ENCODE measurements at places on chromosomes 6 and 20.
A peak's percentile ranks its signal among the peaks of the same experiment; 100 is the strongest.

DNA sequence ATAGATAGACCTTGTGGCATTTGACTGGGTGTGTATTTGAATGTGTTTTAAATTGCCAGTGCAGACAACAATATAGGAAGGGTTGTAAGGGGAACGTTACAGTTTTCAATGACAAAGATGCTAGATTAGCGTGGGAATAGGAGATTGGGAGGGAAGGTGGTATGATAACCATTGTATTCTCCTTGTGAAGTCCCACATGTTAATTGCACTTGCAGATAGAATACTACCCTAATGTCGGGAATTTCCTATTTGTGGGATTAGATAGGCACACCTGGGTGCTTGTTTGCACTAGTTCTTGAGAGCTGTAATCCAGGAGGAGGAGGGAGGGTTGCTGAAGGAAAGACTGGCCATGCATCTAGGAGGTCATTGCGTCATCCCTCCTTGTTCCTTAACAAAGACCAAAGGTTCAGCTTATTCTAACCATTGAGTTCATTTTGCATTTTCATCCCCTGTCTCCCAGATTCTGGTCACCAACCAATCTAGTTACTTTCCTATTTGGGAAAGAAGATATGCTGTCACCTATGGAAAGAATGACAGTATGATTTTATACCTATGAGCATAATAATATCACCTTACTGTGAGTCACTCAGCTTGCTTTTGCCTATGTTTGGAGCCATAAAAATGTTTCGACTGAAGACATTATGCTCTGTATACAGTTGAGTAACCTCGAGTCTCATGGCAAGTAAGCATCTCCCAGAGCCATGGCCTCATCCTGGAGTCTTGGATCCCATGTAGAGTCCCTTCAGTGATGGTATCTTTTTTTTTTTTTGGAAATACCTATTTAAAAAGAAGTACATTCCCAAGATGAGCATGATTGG, 201.5 kb downstream of the DTNBP1 start:
- no peak for DNase-seq

GRCh38 chr6:89432875-89433251, at the start of gene ANKRD6:
Gene ANKRD6, plus strand, starts transcription at chr6:89433152. Its CDS starts 133,825 bp downstream, at chr6:89566977.
- peak; percentile 86 for DNase-seq

DNA sequence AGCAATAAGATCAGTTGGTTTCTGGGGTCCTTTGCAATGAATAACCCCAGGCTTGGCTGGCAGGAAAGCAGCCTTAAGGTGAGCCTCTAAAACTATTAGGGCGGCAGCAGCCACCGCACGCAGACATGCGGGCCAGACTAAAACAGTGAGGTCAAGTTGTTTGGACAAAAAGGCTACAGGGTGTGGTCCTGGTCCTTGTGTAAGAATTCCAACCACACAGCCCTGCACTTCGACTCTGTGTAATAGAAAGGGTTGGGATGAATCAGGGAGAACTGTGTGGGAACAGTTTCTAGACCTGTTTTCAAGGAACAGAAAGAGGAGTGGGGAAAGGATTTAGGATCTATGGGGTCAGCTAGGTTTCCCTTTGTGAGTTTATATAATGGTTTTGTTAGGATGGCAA, 237.6 kb downstream of the SMOC2 start:
- DNase-seq, result no peak

DNA sequence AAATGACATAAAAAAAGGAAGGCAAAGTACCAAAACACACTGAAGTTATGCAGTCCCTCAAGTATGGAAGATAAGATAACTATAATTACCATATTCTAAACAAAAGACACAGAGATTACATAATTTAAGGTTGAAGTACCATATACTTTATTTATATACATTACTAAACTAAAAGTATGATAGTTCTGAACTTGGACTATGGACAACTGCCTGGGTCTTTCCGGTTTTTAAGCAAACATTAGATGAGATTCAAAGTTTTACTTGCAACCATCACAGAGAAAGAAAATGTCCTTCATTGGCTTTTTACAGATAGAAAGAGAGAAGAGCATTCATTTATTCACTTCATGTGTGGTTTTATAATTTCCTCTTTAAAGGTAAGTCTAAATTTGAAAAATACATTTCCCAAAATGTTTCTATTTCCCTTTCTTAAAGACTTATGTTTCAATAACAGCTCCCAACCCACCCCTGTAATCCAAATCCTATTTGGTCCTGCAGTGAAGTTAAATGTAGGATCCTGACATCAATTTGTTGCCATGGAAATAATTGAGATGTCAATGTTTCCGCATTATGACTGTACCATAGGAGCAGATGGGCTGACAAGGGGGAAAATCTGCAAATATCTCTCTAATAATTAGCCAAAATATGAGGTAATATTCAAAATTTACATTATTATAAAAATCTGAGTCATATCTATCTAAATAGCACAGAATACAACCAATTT, 63.7 kb downstream of the PTPRK start:
- DNase-seq, result no peak

DNA sequence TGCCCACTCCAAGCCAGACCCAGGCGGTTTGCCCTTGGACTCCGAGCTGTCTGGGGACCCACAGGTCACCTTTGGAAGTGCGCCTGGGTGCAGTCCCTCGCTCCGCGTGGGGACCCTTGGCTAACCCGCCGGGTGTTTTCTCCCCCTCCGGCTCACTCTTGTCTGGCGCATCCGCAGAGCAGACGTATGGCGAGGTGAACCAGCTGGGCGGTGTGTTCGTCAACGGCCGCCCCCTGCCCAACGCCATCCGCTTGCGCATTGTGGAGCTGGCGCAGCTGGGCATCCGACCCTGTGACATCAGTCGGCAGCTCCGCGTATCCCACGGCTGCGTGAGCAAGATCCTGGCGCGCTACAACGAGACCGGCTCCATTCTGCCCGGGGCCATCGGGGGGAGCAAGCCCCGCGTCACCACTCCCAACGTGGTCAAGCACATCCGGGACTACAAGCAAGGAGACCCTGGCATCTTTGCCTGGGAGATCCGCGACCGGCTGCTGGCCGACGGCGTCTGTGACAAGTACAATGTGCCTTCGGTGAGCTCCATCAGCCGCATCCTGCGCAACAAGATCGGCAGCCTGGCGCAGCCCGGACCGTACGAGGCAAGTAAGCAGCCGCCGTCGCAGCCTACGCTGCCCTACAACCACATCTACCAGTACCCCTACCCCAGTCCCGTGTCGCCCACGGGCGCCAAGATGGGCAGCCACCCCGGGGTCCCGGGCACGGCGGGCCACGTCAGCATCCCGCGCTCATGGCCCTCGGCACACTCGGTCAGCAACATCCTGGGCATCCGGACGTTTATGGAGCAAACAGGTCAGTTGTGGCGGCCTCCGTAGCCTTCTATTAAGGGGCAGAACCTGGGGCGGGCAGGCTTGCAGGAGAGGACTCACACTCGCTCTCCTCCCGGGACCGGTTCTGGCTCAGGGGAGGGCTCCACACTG, 1.1 kb downstream of the PAX1 start:
- DNase-seq, result no peak

DNA sequence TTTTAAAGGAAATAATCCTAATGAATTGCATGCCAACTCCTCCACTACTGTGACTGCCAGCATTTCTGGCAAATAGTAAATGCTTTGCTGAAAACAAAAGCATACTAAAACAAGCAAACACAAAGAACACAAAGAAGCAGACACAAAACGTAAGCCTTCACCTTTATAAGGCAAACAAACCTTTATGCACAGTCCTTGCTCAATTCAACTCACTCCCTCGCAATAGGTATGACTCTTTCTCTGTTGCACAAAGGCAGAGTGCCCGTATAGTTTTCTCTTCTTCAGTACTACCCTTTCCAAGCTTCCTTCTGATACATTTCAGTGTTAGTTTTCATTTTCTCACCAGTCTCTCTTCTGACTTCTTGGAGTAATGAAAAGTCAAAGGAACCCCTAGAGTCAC, 63.9 kb downstream of the PDE10A start:
- no peak for DNase-seq

DNA sequence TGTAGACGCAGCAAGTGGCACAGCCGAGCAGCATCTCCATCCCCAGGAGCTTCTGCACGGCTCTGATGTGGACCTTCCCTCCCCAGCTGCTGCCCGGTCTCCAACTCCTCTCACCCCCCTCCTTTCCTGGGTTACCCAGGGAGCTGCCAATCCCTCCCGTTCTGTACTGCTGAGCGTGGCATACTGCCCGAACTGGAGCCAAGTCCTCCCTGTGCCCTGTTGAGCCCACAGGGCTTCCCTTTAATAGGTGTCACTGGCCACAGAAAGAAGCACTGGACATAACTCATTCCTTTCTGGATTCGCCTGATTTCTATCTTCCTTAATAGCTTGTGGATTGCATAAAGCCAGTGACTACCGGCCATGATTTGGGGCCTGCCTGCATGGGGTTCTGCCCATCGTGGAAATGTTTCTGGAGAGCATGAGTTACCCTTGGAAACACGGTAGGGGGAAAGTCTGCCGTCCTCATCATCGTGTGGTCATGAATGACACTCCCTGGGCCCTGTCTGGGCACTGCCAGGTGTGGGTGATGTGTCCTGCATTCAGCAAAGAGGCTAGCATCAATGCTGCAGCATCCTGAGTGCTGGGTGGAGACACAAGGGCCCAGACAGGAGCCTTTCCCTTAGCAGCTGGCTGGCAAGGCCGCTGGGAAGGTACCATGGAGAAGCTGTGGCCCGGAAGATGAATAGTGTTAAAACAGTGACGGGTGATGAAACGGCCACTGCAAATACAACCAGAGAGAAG, 189.7 kb downstream of the SYNDIG1 start:
- no peak for DNase-seq

GRCh38 chr6:134590449-134590848, 272.5 kb upstream of the SGK1 start:
- no peak for DNase-seq

- no peak for DNase-seq
These were observed 59.5 kb downstream of the ID4 start for GRCh38 chr6:19896693-19897010.

DNA sequence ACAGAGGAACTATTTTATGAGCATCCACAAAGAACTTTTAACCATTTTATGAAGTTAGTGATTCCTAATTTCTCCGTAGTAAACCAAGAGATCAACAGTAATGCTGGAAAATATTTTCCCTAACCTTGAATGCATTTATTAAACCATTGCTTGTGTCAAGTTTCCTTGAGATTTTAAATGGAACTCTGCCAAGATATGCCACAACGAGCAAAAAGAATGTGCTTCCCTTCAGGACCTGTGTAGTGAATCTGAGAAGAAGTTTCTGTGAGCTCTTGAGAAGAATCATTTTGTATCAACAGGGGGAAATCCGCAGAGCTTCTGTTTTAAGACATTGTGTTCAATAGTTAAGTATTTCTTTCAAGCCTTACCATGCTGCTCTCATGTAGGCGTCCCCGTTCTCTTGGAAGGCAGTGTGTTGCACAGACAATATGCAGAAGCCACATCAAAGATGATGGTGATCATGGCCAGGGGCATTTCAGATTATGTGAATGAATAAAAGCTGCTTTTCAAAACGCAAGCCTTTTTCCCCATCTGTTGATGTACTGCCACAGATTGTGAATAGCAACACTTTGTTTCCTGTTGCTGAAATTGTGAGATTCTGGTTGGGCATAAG, 439.8 kb downstream of the BMP2 start:
- no peak for DNase-seq

DNA sequence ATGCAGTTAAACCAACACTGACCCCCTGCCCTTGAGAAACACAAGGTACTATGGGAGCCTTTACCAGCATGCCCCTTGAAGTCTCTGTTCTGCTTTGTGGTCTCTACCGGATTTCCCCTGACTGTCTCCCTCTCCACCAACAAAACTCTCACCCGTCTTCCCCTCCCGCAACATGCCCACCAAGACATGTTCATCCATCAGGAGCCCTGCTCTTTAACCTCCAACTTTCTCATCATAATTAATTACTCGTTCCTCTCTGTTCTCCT, 1.1 kb downstream of the ZNF165 start:
- no peak for DNase-seq

DNA sequence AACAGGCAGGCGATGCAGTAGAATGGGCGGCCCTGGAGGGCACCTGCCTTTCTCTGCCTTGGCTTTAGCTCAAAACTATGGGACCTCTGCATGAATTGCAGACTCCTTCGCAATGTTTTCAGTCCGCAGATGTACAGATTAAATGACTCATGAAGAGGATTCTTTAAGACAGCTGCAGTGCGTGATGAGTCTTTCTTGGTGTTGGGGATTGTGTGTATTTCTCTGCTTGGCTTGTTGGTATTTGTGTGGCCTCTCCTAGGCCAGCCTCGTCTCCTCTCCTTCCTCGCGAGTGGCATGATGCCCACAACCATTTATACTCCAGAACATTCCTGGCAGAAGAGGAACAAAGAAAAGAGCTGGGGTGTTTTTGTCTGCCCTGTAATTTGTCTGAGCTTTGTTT, 110.6 kb downstream of the SYNDIG1 start:
- no peak for DNase-seq

DNA sequence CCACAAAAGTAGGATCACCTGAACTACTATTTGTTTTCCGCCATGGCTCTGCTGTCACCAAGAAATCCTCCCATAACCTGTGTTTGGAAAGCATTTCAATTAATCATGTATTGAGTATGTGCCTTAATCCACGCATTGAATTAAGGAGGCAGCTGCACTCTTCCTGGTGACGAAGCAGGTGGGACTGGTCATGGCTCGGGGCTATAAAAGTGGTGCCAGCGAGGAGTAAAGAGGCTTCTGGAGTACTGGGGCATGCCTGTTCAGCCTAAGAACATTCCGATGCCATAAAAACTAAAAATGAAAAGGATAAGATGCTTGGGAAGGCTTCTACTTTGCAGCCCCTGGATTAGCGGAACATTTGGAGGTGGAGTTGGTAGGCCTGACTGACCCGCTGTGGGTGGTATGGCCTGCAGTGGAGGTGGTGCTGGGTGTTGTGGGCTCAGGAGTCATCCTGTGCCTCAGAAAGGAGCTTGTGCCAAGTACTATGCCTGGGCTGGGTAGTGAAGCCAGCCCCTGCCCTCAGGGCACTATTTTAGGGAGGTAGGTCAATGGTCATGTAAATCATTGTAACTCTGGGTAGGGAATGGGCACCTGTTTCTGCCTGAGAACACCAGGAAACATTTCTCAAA, 110.5 kb downstream of the B3GAT2 start:
- no peak for DNase-seq

DNA sequence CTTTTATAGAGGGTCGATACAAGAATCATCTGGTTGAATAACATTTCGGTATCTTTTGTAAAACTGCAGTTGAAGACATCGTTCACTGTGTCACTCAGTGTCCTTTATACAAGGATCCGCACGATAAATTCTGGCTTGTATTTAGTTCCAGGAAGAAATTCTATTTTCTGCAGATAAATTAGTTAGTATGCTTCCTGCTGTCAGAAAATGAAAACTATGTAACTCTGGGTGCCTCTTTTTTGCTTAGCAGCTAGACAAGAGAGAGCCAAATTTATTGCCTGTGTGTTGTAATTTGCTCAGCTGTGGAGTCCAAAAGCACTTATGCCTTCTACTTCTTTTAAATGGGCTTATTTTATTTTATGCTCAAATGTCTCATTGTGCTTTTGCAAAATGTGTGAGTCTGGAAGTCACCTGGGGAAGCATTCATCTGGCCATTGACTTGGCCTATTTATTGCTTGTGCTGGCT, 56.5 kb upstream of the KCNK16 start:
- no peak for DNase-seq

- no peak for DNase-seq
These were observed 13.2 kb downstream of the MAP3K7 start for GRCh38 chr6:90573624-90574023.
